NCI-H2081 (cell line): ENCODE measurements at places on chromosomes 6 and 20.
A peak's percentile ranks its signal among the peaks of the same experiment; 100 is the strongest.

- DNase-seq = no peak
Observed at GRCh38 chr6:111076024-111076695, 11.1 kb upstream of the SLC16A10 start.

DNA sequence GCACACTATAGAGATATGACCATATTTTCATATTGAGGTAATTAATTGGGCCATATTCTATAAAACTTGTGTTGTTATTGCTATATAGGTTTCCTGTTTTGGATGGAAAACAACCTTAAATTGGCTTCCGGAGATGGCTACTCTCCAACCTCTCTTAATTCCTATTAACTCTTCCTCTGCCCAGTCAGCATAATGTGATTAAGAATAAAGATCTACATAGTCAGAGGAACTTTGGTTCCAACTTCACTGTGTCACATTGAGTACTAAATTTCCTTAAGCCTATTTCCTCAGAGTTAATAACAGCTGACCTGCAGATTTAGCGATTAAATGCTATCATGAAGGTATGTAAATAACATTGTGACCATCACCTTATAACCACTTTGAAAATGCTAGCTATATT is 67.7 kb downstream of the PTPRK start:
- DNase-seq = no peak

- DNase-seq = peak; percentile 72
Observed at GRCh38 chr20:49846206-49846807, 33.7 kb downstream of the SLC9A8 start.

DNA sequence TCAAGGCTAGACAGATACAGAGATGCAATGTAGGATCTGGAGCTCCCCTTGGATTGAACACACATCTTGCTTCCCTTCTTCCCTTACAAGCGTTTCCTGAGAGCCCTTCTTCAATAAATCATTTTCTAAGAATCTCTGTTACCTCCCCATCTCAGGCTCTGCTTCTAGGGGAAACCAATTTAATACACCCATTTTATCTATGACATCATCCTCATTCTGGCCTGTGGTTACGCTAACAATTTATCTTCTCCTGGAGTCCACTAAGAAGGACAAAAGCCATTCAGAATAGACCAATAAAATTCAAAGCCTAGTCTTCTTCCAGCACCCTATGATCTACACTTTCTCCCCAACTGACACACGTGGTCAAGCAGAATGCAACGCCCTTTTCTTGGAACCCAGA is 390.1 kb downstream of the PLCB1 start:
- DNase-seq = no peak
